Right lung (tissue), 10 donors: ENCODE measurements at places on chromosomes 7 and 10. TPM values are rescaled to one million over a fixed set of nuclear protein-coding genes. Genes with fewer than 3 reads are reported as not detected.

- DNase-seq: no peak
Observed at GRCh38 chr10:124174673-124175645, 81.6 kb upstream of the CHST15 start.

Gene CPA1
- 0.99 TPM for polyA plus RNA-seq

Gene TMEM196
- polyA plus RNA-seq: 0.10 TPM

- no peak for DNase-seq
Observed at GRCh38 chr7:157704365-157704764, 367.6 kb downstream of the DNAJB6 start.

Gene CTNNA3
- polyA plus RNA-seq: 5.2 TPM

Gene RPA3
- 38.6 TPM for polyA plus RNA-seq

- no peak for DNase-seq
Observed at GRCh38 chr10:90571481-90572258, 286.2 kb downstream of the HTR7 start.

Gene MRPS24
- polyA plus RNA-seq: 47.9 TPM

DNA sequence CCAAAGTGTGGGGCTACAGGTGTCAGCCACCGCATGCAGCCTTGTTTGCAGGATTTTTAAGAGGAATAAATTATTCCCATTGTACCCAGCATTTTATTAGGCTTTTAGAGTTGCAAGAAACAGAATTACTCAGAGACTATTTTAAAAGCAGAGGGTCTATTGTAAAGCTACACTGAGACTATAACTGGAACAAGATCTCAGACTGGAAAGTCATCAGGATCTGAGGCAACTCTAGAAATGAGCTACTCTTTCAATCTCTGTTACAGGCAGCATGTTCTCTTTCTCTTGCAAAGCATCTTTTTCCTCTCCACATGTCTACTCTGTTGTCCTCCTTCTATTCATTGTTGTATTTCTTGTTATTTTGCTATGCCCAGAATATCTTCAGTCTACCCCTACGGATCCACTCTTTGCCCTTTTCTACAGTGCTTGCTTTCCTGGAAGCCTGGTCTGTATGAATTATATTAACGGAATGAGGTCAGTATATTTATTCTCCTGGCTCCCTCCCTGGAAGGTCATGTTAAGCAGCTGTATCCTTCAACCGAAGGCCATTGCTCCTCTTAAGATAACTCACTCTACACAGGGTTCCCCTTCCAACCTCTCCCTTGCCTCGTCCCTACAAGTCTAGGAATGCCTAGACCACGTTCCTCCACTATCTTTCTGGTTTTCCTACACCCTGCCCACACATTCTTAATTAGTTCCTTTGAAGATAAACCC, 27.7 kb upstream of the MICU1 start:
- DNase-seq: no peak

DNA sequence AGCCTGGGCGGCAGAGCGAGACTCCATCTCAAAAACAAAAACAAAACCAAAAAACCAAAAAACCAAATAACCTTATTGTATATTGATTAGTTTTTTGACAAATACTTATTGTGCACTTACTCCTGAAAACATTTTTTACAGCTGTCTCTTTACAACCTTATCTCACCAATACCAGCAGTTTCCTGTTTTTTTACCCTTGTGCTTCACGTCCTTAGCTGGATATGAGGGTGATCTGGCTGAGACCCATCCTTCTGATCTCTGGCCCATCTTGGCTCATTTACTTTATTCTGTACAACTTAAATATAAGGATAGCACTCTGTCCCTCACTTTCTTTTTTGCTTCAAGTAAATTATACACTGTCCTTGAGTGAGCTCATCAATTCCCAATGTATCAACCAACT, 104.6 kb upstream of the DNAJB12 start:
- no peak for DNase-seq

DNA sequence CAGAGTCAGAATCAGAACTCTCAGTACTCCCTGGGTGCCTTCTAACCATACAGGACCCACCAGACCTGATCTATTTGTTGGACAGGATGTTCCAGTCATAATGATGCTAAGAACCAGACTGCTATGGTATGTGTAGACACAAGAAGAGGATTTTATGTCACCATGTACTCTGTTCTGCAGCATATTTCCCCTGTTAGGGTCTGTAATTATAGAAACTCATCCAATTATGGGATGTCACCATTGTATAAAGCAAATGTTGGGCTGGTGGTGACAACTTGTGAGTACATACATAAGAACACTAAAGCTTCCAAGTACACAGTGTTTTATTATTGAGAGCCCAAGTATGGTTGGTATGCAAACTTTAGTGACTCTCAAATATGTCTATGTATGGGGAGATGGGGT, 67.1 kb upstream of the AGBL3 start:
- no peak for DNase-seq

DNA sequence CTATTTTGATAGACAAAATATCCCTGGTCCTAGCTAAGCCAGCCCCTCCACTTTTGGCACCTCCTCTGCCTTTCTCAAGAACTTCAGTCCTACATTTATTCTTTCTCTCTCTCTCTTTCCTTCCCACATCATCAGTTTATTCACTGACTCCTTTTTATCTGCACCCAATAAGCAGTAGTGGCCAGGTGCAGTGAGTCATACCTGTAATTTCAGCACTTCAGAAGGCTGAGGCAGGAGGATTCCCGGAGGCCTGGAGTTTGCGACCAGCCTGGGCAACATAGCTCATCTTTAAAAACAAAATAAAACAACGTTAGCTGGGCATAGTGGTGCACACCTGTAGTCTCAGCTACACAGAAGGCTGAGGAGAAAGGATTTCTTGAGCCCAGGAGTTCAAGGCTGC, 19.4 kb upstream of the NRP1 start:
- DNase-seq: no peak

GRCh38 chr10:87705339-87705738, 45.7 kb downstream of the PAPSS2 start:
- no peak for DNase-seq
